A549 treated with RU486 at 1 μM for 4 hours (cell line): ENCODE measurements at places on chromosomes 16 and 17. TPM values are rescaled to one million over a fixed set of nuclear protein-coding genes. Genes with fewer than 3 reads are reported as not detected.

GFAP gene
- 0.29 to 1.3 TPM (median 0.61 TPM) in 5 replicates for total RNA-seq

RTN4RL1 gene
- 2.3 to 3.6 TPM (median 2.7 TPM) in 5 replicates for total RNA-seq

C16orf86 gene
- 0.14 TPM in 1 of 5 replicates, not detected in the others for total RNA-seq

LITAFD gene
- total RNA-seq: not detected in 5 replicates

GAN gene
- total RNA-seq: 2.3 to 3.0 TPM (median 2.6 TPM) in 5 replicates

SEZ6L2 gene
- total RNA-seq: 17.9 to 25.3 TPM (median 20.4 TPM) in 5 replicates

C17orf78 gene
- total RNA-seq: not detected in 5 replicates

RAMP2 gene
- 0.65 to 1.5 TPM (median 0.76 TPM) in 5 replicates for total RNA-seq

SLC9A5 gene
- 0.89 to 1.6 TPM (median 1.4 TPM) in 5 replicates for total RNA-seq

CX3CL1 gene
- total RNA-seq: 0.07 to 0.28 TPM (median 0.11 TPM) in 5 replicates

WDR81 gene
- 21.5 to 32.7 TPM (median 29.3 TPM) in 5 replicates for total RNA-seq
